ENCODE measurements at places on chromosomes 6 and 20. TPM values are rescaled to one million over a fixed set of nuclear protein-coding genes. Genes with fewer than 3 reads are reported as not detected.
A peak's percentile ranks its signal among the peaks of the same experiment; 100 is the strongest.

- no peak for DNase-seq
Measured at GRCh38 chr6:53831081-53831869, 36.5 kb downstream of the LRRC1 start.

- no peak for DNase-seq
Measured at GRCh38 chr20:36885356-36885755, 9.4 kb downstream of the TLDC2 start.

DNA sequence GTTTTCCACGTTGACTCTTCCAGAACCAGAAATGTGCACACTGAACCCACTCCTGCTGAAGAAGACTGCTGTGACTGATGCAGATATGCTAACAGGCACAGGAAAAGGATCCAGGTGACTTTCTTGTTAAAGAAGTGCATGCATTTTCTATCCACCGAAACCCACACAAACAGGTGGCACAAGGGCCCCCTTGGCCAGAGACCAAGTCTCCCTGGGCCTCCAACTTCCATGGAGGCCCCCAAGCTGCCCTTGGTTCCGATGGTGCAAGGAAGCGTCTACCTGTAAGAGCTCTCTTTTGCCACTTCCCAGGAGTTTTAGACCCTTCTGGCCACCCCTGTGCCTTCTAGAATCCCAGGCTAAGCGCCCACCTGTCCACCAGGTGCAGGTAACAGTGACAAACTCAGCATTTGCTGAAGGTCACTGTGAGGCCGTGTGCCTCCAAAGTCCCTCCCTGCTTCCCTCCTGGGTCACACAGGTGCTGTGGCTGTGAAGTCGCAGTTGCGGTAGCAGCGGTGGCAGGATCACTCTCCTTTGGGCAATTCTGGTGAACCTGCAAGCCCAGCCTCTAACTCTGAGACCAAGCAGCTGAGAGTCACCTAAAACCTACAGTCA lies 134.8 kb downstream of the PXDC1 start:
- DNase-seq = no peak

DNA sequence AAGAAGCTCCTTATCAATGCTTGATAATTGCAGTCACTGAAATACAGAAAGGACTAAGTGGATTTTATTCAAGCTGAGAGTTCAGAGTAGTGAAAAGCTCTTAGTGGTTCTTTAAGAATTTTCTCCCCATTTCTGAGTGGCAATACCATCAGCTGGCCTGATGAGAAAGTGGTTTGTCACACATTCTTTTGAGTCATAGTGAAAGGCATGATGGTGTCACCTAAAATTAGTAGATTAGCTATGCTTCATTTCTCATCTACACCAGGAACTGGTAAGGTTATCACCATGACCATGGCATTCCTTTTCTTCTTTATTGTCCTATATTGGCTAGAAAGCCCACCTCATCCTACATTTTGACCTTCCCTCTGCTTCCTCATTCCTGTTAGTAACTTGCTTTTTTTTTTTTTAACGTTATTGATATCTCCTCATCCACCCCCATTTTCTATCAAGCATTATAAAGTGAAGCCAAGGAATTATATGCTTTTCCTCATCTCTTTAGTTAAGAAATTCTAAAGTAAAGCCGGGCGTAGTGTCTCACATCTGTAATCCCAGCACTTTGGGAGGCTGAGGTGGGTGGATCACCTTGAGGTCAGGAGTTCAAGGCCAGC lies 67.4 kb upstream of the LOC128125822 start:
- DNase-seq = no peak

DNA sequence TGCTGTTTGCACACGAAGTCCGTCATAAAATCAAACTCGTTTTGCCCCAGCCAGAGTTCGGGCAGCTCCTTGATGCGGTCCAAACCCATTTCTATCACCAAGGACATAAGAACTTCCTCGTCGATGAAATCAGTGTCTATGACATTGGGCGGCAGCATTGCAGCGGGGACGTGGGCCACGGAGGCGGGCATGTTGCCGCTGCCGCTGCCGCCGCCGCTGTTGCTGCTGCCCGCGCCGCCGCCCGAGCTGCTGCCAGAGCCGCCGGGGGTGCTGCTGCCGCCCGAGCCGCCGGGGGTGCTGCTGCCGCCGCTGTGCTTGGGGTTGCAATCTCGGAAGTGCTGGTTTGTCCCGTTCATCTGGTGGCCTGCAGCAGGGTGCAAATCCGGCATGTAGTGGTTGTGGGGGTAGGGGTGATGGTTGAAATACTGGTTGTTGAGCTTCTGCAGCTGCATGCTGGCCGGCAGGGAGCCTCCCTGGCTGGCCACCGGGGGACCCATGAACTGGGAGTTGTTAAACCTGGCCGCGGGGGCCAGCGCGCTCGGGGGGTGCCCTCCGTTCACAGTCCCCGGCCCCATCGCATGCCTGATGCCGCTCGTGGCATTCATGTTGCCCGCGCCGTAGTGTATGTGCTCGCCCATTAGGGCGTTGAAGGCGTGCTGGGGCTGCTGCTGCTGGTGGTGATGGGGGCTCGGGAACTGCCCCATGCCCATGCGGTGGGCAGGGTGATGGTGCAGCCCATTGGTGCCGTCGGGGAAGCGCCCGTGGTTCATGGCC lies 1.1 kb downstream of the CITED2 start:
- peak; percentile 79 for DNase-seq

GRCh38 chr20:60642541-60642940 lies 609.5 kb upstream of the CDH4 start:
- no peak for DNase-seq

Gene LY6G6D
- not detected for total RNA-seq

Gene TMC2
- not detected for total RNA-seq

Gene SAPCD1
- total RNA-seq = 0.86 TPM

- DNase-seq = no peak
Measured at GRCh38 chr20:20904501-20904831, 192.0 kb upstream of the RALGAPA2 start.

Gene AKAP12
- 13.9 TPM for total RNA-seq

- no peak for DNase-seq
Measured at GRCh38 chr6:126145351-126145750, 159.0 kb downstream of the TRMT11 start.

Gene HBS1L
- 89.0 TPM for total RNA-seq

GRCh38 chr20:36493801-36494114 lies 47.6 kb upstream of the MYL9 start:
- peak; percentile 85 for DNase-seq

DNA sequence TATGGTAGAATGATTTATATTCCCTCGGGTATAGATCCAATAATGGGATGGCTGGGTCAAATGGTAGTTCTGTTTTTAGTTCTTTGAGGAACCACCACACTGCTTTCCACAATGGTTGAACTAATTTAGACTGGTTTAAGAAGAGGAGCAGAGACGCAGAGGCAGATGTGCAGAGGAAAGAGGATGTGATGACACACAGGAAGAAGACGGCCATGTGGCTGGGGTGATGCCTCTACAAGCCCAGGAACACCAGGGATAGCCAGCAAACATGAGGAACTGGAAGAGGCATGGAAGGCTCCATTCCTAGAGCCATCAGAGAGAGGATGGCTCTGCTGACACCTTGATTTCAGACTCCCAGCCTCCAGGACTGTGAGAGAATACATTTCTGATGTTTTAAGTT lies 218.3 kb upstream of the DTNBP1 start:
- DNase-seq = no peak

DNA sequence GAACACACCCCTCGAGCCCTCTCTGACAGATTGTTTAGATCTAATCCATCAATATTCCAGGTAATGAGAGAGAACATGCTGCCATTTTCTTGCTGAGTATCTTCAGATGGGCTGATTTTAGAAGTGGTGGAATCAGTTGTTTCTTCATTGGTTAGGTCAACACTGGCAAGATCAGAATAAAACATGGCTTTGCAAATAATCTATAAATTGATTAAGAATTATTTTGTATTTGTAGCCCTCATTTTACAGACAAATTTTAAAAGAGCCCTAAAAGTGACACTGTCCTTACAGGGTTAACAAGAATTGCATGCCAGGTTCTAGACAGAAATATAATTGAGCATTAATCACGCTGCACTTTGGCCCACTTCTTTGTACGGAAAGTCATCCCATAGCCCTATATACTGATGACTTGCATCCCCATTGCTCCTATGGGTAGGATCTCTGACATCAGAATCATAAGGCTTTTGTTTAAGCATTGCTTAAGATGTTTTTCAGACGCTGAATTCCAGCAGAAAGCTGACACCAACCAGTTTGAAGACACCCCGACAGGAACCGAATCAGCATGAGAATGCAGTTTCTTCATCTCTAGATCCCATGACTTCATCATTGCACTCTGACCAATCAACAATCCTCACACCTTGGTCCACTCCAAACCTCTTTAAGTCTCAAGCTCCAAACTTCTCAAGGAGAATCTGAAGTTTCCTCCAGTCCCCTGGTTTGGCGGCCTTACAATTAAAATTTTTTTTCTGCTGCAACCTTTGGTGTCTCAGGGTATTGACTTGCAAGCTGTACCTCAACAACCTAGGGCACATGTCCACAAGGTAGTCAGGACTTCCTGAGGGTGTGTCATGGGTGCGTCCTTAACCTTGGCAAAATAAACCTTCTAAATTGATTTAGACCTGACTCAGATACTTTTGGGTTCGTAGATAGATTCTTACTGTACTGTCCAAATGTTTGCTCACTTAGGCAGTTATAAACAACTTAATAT lies 7.8 kb downstream of the TDP2 start:
- DNase-seq = no peak

- DNase-seq = no peak
Measured at GRCh38 chr20:44901974-44902373, 7.9 kb upstream of the PABPC1L start.

Gene ZC2HC1B
- total RNA-seq = not detected

GRCh38 chr20:62222266-62222850 lies 2.3 kb upstream of the HRH3 start:
- no peak for DNase-seq

Gene MAK
- not detected for total RNA-seq

Gene OR12D3
- total RNA-seq = not detected

Gene SRSF12
- total RNA-seq = not detected
